ENCODE measurements at places on chromosomes 12 and 14.

DNA sequence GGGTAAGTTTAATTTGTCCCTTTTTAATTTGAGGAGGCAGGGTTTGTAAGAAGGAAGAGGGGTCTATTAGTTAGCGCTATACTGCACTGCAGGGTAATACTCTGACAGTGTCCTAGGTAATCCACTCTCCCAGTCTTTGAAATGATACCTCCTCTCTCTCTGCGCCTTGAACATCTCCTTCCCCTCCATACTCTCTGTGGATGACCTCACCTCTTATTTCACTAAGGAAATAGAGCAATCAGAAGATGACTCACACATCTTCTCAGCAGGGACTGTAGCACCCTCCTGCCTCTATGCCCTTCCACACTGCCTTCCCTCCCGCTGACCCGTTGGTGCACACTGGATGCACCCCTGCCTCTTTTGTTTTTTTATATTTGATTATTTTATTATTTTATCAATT lies 94.2 kb downstream of the GRIP1 start:
- DNase-seq: no peak

GRCh38 chr14:81313775-81314429 lies 86.2 kb downstream of the STON2 start:
- no peak for DNase-seq

GRCh38 chr12:38158428-38159091 lies 158.0 kb upstream of the ALG10B start:
- no peak for DNase-seq

- DNase-seq: no peak
Measured at GRCh38 chr12:112904571-112904970, 2.2 kb upstream of the OAS1 start.

DNA sequence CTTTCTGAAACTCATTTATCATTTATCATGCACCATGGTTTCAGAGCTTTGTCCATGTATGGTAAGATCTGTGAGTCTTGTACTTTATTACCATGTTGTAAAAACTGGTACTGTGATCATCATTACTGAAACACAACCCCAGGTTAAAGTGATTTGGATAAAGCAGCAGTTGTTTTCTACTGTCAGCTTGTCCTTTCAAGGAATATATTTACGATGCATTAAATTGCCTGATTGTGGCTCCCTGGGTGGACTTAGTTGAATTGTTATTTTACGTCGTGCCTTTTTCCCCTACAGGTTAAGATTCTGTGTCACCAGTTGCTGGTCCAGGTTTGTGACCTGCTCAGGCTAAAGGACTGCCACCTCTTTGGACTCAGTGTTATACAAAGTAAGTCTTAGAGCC lies 46.1 kb downstream of the FRMD6 start:
- DNase-seq: no peak

DNA sequence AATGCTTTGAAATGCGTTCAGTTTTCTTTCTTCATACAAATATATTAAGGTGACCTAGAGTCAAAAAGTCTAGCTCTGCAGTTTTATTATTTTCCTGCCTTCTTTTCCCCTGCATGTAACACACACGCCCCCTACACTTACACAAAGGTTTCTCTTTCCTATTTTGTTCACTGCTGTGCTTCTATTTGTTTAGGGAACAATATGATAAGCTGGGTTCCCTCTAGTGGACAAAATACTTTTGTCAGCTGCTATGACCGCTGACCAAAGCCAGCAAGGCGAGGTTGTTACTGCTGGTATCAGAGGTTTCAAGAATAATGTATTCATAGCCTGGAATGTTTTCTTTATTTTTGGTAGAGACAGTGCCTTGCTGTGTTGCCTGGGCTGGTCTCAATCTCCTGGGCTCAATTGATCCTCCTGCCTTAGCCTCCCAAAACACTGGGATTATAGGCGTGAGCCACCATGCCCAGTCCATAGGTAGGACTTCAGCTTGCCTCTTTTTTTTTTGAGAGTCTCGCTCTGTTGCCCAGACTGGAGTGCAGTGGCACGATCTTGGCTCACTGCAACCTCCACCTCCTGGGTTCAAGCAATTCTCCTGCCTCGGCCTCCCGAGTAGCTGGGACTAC lies 33.4 kb downstream of the FNTB start:
- DNase-seq: no peak

DNA sequence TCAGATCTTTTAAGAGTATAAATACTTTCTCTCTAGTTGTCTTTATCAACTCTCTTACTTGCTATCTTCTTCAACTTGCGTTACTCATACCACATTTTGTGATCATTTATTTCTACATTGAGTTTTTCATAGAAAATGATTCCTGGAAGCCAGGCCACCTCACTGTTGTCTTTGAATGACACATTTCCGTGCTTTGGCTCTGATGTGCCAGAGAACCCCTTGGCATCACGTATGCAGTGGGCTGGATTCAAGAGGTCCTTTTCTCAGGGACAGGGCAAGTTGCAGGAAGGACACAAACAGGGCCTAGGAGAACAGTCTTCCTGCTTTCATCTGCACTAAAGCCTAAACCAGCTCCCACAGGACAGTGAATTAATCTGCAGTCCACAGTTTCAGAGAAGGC lies 70.3 kb upstream of the PYGL start:
- DNase-seq: no peak

DNA sequence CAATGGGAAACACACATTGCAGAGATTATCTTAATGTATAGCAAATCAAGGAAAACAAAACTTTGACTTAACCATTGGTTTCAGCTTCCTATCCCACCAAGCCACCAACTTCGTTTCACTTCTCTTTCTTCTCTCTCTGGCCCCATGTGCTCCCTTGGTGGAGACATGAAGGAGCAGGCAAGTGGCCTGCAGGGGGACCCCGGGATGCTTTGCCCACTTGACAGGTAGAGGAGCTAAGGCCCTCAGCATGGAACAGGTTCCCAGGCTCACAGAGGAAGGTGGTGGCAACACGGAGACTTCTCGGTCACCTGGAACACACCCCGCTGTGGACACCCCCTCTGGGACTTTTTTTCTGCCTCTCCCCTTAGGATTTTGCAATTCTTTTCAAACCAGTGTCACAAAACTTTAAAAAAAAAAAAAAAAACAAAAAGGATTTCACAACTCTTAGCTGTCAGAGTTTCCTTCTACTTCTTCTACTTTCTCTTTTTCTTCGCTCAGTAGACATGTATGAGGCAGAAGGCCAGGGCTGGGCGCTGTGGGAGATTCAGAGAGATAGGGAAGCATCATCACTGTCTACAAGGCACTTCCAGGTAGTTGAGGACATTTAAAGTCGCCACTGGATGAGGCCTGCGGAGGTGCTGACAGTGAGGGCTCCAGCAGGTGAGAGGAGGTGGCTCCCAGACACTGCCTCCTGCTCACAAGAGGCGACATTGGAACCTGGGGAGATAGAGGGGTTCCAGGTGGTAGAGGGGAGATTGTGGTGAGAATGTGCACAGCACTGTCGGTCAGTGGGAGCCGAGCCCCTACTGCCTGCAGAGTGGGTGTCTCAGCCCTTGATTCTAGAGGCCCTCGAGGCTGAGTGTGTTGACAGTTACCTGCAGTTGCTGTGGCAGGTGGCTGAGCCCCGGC lies 119.6 kb downstream of the GCH1 start:
- DNase-seq: no peak

GRCh38 chr14:91884664-91885063 lies 17.3 kb upstream of the TC2N start:
- DNase-seq: no peak

DNA sequence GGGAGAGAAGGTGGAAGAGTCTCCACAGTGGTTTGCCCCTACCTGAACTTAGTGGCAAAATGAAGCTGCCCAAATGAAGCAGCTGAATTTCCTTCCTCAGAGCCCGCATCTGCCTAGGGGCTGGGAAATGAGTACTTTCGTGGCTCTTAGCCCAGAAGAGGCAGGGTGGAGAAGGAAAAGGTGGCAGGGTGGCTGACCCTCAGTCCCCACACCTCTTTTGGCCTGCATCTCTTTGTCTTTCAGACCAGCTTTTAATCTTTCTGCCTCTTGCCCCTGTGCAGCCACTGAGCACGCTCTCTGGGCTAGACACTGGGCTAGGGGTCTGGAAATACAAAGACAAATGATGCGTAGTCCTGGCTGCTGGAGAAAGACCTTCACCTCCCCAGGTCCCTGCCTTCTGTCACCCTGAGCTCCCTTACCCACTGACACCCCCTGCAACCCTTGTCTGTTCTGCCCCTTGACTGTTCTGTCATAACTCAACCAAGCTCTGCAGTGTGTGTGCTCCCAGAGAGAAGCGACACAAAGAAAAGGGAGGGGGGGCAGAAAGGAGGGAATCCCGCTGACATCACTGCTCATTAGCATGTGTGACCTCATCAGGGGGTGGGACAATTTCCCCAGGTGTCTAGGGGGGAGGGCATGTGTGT lies 371 bp upstream of the REM2 start:
- no peak for DNase-seq

DNA sequence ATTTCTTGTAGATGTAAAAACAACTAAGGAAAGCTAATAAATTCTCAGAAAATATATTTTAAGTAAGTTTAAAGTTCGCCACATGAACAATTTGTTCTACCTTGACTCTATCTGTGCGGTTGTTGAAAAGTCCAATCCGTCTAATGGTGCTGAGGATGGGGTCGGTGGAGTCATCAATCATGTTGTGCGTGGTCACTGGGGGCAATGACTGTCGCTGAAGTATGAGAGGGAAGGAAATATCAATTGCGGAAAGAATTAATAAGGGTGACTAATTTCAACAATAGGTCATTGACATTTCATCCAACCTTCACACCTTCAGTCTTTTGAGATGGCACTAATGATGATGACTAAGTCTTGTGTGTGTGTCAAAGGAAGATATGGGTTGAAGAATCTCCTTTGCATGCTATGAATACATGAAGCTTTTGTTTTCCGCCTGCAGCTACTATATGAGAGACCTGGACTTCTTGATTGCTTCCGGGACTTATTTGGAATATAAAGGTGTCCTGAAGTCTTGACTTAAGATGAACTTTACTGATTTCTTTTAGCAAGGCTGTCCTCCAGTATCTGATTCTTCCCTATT lies 32.1 kb downstream of the SPX start:
- no peak for DNase-seq

- DNase-seq: no peak
Measured at GRCh38 chr14:58362798-58363412, 32.8 kb upstream of the TOMM20L start.

- DNase-seq: no peak
Measured at GRCh38 chr12:32868885-32869284, 27.7 kb downstream of the PKP2 start.

- DNase-seq: no peak
Measured at GRCh38 chr14:69945347-69945746, 66.1 kb downstream of the SMOC1 start.

GRCh38 chr14:59538936-59539335 lies 37.7 kb downstream of the CCDC175 start:
- DNase-seq: no peak

DNA sequence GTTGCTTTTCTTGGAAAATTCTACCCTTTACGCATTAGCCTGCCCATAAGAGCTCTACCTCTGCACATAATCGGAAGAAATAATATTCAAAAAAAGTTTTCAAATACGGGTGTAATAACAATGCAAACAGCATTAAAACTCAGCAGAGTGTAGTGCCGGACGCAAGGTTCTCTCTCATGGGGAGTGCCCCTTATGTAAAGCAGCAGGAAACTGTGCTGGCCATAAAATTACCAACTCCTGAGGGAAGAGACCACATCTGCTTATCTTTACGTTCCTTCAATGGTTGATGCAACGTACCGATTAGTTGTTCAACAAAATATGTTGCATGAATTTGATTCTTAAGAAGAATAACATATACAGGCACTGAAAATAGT lies 118.7 kb upstream of the TMCC3 start:
- DNase-seq: no peak

Data from stimulated activated CD4-positive, alpha-beta T cell treated with anti-CD3 and anti-CD28 coated beads, Interleukin-12 subunit alpha, Interleukin-12 subunit beta, amount 100 ng/mL, for 24 hours (primary cell).